ENCODE measurements at places on chromosomes 7 and 10. TPM values are rescaled to one million over a fixed set of nuclear protein-coding genes. Genes with fewer than 3 reads are reported as not detected.
A peak's percentile ranks its signal among the peaks of the same experiment; 100 is the strongest.

DNA sequence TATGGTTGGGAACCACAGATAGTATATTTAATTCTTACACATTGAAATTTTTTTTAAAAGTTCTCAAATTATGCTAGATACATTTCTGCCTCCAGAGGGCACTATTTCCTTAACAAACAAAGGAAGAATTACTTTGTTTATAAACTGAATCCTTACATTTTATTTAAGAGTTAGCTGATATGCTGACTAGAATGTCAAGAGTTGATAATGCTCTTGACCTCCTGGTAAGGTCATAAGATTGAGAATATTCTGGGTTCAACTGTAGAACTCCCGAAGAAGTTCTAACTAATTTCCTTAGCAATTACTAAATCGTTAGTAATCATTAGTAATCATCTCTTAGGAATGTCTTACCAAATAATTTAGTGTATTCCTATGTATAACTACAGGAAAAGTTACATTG lies 95.3 kb upstream of the CYP26C1 start:
- no peak overlapping the region for H3K4me3 ChIP-seq
- H3K4me1 ChIP-seq = no peaks in the 10 kb centered on the region
- H3K27ac ChIP-seq = no peak overlapping the region
- no peaks in the 10 kb centered on the region for H3K36me3 ChIP-seq

DNA sequence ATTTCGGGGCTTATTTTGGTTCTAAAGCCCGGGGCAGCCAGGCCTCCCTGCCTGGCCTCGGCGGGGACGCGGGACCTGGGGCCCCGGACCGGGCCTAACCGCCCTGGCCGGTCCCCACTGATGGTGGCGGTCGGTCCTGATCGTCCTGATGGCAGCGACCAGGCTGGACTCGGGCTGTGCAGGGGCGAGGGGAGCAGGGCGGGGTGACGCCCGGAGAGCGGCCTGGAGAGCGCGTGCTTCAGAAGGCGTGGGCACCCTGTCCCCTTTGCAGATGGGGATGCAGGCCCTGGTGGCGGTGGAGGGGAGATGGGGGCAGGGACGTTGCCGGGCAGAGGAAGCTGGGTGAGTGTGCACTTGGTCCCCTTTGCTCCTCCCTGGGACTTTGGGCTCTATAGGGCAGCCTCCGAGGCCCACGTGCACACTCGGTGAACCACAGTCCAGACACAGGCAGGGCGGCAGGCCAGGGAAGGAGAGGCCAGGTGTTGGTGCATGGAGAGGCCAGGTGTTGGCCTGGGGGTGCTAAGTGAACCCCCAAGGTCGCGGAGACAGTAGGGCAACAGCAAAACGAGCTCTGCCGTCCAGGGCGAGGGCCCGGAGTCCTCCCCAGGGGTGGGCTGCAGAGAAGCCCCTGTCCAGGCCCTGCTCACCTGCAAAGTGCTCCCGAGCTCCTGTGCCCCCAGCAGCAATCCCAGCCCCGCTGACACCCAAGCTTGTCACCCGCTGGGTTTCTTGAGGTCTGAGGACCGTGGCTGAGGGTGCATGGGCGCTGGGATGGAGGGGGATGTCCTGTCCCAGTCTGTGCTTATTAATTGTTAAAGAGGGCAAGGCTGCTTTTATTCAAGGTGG lies 42.4 kb upstream of the FAM20C start:
- H3K27ac ChIP-seq = peak overlapping the region; percentile 100
- H3K4me3 ChIP-seq = peak overlapping the region; percentile 97
- H3K27me3 ChIP-seq = no peaks in the 10 kb centered on the region
- peaks cover 3% of the 10 kb centered on the region for H3K36me3 ChIP-seq
- peak; percentile 71 for DNase-seq

GRCh38 chr10:8187171-8187666 lies 132.7 kb downstream of the GATA3 start:
- H3K4me1 ChIP-seq = peaks cover 9% of the 10 kb centered on the region
- no peaks in the 10 kb centered on the region for H3K36me3 ChIP-seq
- H3K27ac ChIP-seq = no peak overlapping the region
- H3K4me3 ChIP-seq = no peak overlapping the region
- peaks cover 19% of the 10 kb centered on the region for H3K27me3 ChIP-seq

- H3K27ac ChIP-seq = no peak overlapping the region
- no peaks in the 10 kb centered on the region for H3K36me3 ChIP-seq
- no peaks in the 10 kb centered on the region for H3K27me3 ChIP-seq
- H3K4me3 ChIP-seq = no peak overlapping the region
- H3K4me1 ChIP-seq = no peaks in the 10 kb centered on the region
Observed at GRCh38 chr7:106893591-106893990, 28.5 kb downstream of the PIK3CG start.

- peaks cover 13% of the 10 kb centered on the region for H3K4me1 ChIP-seq
- no peaks in the 10 kb centered on the region for H3K36me3 ChIP-seq
- no peak overlapping the region for H3K27ac ChIP-seq
- no peaks in the 10 kb centered on the region for H3K27me3 ChIP-seq
- no peak overlapping the region for H3K4me3 ChIP-seq
Observed at GRCh38 chr7:121608785-121609184, 212.7 kb upstream of the FAM3C start.

The FZD1 gene
- 23.8 TPM for total RNA-seq

The CYP2C19 gene
- total RNA-seq = 3.7 TPM

The SPDYE1 gene
- total RNA-seq = not detected

Data from type B pancreatic cell (in vitro differentiated cells).